ENCODE measurements at places on chromosomes 5 and 9.

- DNase-seq = no peak
These were observed 436.0 kb downstream of the ZNF608 start for GRCh38 chr5:124310453-124310852.

DNA sequence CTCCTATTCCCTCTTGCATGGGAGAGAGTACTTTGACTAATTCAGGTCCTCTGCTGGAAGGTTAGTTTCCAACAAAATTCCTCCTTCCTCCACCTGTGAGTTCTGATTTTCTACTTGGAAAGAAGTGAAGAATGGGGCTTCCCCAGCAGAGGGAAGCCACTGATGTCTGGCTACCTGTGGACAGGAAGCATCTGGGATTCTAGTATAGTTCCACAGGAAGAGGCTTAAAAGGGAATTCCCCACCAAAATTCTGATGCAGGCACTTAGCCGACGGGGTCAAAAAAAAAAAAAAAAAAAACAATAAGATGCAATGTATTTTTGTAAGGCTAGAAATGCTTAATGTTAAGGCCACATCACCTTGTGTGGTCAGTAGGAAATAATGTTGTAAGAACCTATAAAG is 33.4 kb downstream of the PCDHGC5 start:
- DNase-seq = no peak

- no peak for DNase-seq
These were observed 2.4 kb downstream of the BBLN start for GRCh38 chr9:128162215-128163026.

DNA sequence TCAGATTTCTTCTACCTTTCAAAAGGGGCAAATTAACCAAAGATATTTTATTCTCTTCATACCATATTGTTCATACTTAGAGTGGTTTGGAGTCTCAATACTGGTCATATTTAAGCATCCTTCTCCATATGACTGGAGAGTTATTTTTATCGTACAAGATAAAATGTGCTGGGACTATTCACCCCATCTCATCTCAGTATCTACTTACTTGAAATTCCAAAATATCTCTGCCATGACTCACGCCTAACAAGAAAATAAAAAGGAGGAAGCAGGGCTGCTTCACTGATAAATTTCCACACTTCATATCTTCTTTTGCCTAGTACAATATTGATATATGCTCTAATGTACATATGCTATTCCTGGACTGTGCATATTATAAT is 277.9 kb upstream of the CDH9 start:
- DNase-seq = no peak

- no peak for DNase-seq
These were observed 532.4 kb downstream of the DNAH5 start for GRCh38 chr5:13412040-13412595.

DNA sequence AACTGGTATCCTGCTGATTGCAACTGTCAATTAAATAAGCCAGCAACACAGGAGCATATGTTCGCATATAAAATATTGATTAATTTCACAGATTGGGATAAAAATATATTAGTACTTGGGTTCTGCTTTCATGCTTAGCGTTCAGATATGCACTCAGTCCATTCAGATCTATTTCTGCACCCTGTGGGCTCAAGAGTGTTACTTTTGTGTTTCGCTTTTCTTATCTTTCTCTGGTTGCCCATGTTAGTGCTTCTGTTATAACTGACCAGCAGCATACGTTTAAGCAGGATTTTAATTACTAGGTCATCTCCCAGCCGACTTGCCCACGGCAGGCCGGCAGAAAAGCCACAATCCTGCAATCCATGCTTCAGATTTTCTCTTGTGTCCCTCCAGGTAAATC is 289.1 kb downstream of the EBF1 start:
- no peak for DNase-seq

DNA sequence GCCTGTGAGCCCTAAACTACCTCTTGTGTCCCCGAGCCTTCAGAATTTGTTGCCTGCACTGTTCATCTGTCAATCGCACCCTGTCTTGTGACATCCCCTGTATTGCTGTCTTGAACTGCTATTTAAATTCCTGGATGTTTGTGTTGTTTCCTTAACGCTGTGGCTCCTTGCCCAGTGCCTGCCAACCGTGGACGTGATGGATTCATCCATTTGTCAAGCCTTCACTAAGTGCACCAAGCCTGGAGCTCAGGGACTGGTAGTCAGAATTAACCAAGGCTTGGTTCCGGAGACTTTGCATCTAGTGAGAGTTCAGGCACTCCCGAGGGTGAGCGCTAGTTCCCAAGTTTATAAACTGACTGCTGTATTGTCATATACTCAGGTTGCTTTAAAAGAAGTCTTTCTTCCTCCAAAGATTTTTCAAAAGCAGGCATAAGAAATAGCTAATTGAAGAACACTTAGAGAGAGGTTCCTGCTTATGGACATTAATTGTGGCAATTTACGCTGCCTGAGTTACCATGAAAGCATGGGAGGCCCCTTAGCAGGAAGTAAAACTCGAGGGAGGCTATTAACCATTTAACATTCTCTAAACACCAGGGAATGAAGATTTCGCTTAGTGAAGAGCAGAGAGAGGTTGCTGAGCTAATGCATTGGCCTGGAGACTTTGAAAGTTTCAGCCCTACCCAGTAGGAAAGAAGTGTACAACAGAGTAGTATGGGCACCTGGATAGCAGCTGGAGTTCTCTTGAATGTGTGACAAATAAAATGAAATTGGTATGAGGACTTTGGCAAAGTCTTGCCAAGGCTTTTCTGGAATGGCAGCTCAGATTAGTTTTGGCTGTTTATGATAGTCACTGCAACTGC is 29.0 kb downstream of the RGS3 start:
- no peak for DNase-seq

DNA sequence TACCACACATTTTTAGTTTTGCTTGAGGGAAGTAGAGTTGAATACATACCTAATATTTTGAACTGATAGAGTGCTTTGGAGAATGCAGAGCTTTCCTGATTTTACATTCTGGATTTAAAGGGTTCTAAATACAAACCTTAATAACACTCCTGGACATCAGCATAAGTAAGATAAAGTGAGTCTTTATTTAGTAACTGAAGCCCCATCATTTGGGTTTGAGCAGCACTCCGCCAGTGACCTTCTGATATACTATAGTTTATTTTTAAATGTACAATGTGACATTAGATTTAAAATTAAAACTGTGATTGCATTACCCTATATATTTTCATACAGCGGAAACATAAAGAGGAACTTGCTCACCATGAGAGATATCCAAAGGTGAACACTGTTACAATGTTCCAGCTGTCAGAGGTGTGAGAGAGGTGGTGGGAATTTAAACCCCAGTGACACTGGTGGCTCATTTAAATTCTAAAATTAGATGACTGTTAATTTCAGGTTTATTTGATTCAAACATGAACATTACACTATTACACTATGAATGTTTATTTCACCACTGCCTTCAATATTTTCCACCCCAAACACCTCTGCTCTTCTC is 203.0 kb upstream of the PCSK5 start:
- no peak for DNase-seq

- no peak for DNase-seq
These were observed 89.2 kb upstream of the PRLR start for GRCh38 chr5:35319333-35320002.

- no peak for DNase-seq
These were observed 41.4 kb upstream of the SLCO6A1 start for GRCh38 chr5:102539996-102540728.

DNA sequence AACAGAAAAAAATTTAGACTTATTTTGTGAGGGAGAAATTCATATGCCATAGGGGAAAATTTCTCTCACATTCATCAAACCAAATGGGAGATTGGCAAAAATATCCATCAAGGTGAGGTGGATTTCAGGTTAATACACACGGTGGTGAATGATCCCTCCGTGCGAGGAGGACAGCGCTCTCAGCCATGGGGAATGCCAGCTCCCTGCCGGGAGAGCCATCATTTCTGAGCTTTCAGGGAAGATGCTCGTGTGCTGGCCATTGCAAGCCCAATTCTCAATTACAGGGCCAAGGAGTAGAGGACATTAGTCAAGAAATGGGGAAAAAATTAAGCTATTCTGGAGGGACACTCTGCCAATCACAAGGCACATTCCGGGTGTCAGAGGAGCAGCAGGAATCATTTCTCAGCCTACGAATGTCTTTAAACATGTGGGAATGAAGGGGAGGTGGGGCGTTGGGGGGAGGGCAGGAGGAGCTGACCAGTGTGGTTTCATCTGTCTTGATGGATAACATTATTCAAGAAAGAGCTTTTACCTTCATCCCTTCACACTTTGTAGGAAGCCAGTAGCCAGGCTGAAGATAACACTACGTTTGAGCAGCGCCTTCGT is 165.5 kb downstream of the DAB2IP start:
- DNase-seq = no peak

DNA sequence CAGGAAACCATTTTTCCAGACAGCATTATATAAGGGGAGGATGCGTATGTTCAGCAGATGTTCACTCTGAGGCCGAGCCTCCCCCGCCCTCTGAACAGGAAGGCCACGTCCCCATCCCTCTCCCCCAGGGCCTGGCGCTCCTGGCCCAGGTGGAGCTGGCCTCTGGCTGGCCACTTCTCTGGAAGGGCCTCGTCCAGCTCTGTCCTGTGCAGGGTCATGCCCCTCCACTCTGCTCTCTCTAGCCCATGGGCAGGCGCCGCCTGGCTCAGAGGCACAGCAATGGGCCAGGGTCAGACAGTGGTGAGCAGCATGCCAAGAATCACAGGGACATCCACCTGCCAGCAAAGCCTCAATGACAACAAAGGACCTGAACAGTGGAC is 34.2 kb downstream of the ADAMTS2 start:
- DNase-seq = no peak

GRCh38 chr5:43051684-43052083 is 11.6 kb upstream of the ANXA2R start:
- DNase-seq = no peak

- DNase-seq = no peak
These were observed 227.3 kb upstream of the DAPK1 start for GRCh38 chr9:87270221-87270847.

- no peak for DNase-seq
These were observed 6.2 kb downstream of the EXOC3 start for GRCh38 chr5:449151-449550.

DNA sequence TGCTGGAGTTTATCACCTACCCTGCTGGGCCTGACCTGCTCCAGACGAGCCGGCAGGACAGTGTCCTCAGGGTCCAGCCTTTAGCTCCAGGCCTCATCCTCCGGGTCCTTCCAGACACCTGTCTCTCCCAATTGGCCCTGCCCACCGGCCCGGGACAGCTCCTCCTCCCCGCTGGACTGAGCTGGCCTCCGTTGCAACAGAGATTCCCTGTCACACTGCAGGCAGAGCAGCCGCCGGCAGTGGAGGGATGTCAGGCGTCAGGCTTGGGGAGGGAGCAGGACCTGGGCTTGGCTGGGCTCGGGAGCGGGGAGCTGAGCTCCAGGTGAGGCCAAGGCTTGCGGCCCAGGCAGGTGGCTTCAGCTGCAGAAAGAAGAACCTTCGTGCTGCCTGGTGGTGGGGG is 1.7 kb downstream of the KCNT1 start:
- no peak for DNase-seq

DNA sequence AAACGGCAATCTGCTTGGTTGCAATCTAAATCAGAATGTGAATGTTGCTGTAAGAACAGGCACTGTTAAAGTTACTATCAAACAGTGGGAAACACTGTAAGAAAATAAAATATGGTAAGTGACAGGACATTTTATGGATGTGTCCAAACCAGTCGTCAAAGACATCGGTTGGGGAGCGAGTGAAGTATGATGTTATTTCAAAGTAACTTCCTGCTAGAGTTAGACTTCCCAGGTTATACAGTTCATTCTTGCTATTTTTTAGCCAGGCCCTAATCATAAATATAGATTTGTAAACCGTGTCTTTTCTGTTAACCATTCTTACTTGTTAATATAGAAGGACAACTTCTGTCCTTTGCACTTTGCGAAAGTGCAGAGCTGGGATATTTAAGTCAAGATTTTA is 30.2 kb downstream of the LIX1 start:
- DNase-seq = no peak

DNA sequence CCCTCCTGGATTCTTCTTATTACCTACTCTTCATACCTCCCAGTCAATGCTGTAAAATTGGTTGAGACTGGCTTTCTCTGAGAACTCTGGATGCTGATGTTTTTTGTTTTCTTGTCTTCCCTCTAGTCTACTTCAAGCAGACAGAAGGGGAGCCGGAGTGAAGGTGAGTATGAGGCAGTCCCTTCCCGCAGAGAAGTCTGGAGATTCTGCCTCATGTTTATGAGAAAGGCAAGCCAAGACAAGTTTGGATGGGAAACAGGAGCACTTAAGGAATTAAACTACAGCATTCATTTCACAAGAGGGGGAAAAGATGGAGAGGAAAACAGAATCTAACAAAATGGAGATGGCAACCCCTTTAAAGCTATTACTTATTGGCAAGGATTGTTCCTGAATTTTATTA is 246.1 kb downstream of the TRIM32 start:
- no peak for DNase-seq

GRCh38 chr5:110354311-110354710 is 372.2 kb downstream of the TMEM232 start:
- DNase-seq = no peak

- no peak for DNase-seq
These were observed at the start of gene SVEP1 for GRCh38 chr9:110579034-110579861. Gene SVEP1, minus strand, starts transcription at chr9:110579741. Its CDS starts 198 bp downstream, at chr9:110579543.

- no peak for DNase-seq
These were observed 21.8 kb upstream of the RLN1 start for GRCh38 chr9:5361326-5362010.

DNA sequence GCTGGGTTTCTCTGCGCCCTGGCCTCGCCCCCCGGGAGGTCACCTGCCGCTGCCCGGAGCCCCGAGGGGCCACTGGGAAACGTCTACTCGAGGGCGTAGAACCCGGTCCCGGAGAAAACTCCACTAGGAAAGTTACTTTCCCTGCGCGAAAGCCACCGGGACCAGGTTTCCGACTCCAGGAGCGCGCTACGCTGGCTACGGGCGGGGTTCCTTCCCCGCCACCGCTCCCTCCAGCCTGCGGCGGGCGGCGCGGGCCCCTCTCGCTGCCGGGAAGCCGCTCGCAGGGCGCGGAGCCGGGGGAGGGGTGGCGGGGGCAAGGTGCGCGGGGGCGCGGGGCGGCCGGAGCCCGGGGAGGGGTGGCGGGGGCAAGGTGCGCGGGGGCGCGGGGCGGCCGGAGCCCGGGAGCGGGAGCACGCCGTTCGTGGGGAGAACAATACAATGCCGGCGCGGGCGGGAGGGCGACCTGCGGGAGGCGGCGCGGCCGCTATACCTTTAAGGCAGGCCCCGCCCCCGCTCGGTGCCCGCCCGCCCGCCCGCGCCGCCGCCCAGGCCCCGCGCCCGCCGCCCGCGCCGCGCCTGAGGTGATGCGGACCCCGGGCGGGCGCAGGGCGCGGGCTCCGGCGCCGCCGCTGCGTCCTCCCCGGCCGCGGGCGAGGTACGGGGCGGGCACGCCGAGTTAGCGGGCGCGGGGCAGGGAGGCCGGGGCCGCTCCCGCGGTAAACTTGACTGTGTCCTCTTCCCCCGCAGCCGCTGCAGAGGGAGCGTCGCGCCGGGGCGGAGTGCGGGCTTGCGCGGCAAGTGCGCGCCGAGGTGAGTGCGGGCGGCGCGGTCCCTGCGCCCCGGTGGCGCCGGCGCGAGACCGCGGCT is 278.1 kb downstream of the AOPEP start:
- DNase-seq = no peak

Measured in activated T-helper 1 cell treated with anti-CD3 and anti-CD28 coated beads, Interleukin-2, amount 50 U/mL, for 16 hours (primary cell).